ENCODE measurements at places on chromosomes 6 and 20.

GRCh38 chr6:140601021-140601808 is 1226.8 kb upstream of the CITED2 start:
- DNase-seq = no peak

DNA sequence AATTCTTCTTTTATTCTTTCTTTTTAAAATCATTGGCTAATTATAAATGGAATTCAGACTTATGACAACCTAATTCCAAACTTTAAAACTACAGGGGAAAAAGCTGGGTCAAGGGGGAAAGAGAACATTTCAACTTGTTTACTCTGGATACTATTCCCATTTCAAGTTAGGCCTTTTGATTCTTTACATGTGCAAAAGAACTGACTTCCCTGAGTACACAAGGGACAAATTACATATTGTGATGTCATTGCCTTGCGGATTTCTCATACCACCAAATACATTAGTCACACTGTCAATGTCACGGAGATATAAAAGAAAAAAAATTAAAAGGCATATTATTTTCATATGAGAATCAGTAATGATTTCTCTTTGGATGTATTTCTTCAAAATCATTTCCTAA is 96.5 kb upstream of the TBX18 start:
- DNase-seq = no peak

- DNase-seq = no peak
Measured at GRCh38 chr6:53029761-53030160, 34.7 kb upstream of the GSTA4 start.

DNA sequence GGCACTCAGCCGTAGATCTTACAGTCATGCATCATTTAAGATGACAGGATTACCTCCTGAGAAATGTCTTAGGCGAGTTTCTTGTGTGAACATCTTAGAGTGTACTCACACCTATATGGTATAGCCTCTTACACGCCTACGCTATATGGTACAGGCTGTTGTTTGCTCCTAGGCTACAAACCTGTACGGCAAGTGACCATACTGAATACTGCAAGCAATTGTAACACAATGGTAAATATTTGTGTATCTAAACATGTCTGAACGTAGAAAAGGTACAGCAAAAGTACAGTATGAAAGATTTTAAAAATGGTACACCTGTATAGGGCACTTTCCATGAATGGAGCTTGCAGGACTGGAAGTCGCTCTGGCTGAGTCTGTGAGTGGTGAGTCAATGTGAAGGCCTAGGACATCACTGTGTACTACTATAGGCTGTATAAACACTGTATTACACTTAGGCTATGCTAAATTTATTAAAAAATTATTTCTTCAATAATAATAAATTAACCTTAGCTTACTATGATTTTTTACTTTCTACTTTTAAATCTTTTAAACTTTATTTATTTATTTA is 541 bp upstream of the IL20RA start:
- no peak for DNase-seq
